HuH-7.5 (cell line): ENCODE measurements at places on chromosomes 1 and 21.

DNA sequence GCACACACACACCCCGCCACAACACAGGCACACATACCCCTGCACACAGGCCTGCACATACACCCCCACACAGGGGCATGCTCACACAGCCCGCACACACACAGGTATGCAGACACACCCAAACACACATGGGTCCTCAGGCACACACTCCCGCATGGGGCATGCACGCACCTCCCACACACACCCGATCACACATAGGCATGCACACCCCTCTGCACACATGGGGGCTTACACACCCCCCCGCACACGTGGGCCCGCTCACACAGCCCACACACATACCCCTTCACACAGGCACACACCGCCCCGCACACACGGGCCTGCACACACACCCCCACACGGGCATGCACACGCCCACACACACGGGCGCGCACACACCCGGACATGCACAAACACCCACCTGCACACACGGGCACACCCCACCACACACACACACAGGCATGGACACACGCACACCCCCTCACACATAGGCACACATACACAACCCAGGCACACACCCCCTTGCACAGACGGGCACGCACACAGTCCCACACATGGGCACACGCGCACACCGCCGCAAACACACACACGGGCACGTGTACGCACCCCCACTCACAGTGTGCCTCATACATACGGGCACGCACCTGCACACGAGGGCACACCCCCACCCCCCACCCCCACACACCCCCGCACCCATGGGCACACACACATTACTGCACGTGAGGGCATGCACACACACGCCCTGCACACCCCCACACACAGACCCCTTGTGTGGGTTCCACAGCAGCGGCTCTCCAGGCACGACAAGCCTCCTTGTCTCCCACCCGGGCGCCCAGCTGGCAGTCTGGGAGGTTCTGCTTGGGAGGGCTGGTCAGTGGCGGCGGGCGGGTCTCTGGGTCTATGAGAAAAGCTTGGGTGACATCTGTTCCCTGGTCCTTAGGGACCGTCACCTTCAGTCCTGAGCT lies 8.3 kb downstream of the ATAD3B start:
- DNase-seq = no peak

- peak; percentile 59 for DNase-seq
Observed at GRCh38 chr21:42218836-42219605, at the start of gene ABCG1. ABCG1 (plus strand) TSS chr21:42219140; CDS start chr21:42219263, 123 bp downstream.

DNA sequence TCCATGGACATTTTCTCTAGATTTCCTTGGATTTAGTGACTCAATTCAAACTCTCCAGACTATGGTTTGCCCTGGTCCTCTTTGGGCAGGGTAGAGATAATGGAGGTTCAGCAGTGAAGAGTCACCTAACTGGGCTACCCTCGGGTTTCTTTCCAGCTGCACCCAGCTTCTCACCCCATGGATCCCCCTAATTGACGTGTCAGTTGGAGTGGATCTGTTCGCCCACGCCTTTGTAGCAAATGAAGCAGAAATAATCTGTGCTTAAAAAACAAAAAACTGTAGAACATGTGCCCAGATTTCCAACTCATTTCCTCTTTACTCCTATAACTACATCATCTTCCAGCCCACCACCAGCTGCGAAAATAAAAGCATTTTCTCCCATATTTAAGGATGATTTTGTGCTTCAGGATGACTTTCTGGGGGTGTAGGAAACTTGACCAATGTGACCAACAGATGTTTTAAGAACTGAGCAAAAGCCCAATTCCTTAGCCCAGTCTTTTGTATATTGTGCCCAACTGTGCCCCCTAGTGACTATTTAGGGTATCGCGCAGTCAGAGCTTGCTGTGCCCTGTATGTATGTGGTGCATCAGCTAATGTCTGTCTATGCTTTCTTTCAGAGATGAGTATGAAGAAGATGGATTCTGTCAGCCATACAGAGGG lies 66.5 kb upstream of the UBE2U start:
- DNase-seq = peak; percentile 16

DNA sequence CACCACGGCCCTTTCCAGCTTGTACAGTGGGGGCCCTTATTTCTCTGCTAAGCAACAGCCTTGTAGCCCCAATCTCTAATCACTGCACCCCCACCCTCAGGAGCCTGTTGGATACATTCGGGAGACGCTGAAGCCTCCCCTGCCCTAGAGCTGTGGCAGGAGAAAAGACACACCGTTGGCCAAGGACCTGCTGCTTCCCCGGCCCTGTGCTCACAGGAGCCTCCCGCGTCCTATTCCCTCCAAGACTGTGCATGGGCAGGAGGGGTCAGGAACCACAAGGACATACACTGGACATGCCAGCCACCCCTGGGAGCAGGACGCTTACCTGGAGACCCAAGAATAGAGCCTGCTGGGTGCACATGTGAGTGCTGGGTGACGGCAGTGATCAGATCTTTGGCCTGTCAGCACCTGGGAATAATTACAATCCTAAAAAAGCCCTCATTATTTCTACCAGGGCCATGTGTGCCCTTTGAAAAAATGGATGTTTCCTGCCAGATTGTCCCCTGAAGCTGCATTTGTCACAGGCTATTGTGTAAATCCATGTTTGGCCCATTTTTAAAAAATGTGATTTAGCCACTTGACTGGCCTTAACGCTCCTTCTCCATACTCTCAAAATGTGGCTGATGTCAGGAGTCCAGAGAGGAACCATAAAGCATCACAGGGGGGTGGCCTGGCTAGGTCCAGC lies 590.6 kb downstream of the MATN1 start:
- no peak for DNase-seq

DNA sequence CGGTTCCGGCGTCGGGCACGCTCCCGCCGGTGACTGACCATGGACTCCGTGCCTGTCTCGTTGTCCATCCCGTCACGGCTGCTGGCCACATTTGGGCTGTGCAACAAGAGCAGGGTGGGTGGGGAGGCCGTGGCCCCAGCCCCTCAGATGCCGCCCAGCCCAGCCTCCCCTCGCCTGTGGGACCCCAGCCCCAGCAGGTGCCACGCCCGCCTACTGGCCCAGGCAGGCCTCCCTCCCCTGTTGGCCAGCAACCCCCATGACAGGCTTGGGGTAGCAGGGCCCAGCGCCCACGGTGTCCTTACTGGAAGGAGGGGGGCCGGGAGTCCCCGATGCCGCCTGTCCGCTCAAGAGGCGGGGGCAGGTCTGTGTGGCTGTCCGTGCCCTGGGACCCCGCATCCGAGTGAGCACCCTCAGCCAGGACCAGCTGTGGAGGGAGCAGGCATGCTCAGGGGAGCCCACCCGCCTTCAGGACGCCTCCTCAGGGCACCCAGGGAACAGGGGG lies 7.1 kb downstream of the DVL1 start:
- DNase-seq = no peak

DNA sequence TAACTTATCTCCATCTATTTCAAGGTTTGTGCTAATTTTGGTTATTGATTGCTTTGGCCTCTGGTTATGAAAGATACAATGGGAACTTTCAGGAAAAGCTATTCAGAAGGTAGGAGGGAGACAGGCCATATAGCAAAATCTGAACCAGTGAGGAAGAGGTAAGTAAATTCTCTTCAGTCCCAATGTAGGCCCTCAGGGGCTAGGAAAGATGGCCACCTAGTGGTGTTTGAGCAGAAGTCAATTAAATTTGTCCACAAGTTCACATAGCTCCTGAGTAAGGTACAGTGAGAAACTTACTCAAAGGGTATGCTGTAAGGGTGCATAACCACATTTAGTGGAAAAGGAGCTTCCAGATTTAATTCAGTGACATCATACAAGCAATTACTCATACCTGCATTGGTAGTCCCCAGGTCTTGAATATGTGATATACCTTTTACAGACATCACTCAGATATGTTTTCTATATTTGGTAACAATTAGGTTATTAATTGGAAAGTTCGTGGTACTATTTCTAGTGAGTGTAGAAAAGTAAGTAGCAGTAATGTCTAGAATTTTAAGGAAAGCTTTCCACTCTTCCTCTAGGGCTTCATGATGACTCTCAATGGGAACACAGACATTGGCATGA lies 21.4 kb upstream of the FMO1 start:
- DNase-seq = peak; percentile 44

DNA sequence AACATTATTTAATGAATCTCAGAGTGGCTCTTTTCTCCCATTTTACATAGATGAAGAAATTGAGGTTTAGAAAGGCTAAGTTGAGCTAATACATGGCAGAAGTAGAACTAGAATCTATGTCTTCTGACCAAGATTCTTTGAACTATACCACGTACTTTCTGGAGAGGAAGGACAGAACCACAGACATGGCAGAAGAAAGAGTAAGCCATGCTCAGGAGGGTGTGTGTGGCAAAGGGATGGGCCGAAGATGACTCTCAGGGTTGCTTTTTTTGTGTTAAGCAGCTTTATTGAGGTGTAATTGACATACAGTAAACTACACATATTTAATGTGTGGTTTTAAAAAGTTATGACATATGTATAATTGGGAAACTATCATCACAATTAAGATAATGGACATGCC lies 69.5 kb downstream of the PEX14 start:
- DNase-seq = no peak

DNA sequence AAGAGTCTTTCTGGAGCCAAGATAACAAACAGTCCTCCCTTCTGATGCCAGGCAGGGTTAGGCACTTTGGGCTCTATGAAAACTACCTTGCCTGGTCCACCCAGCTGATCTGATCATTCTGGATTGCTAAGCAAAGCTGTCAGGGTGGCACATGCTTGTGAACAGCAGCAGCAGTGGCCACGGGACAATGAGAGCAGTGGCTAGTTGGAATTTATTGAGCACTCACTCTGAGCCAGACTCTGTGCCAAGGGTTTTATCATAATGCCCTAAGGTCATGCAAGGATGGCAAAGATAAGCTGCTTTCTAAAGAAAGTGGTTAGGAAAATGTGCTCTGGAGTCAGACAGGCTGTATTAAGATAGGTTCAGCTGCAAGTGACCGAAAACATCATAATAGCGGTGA lies 390.4 kb upstream of the VAMP3 start:
- DNase-seq = no peak

DNA sequence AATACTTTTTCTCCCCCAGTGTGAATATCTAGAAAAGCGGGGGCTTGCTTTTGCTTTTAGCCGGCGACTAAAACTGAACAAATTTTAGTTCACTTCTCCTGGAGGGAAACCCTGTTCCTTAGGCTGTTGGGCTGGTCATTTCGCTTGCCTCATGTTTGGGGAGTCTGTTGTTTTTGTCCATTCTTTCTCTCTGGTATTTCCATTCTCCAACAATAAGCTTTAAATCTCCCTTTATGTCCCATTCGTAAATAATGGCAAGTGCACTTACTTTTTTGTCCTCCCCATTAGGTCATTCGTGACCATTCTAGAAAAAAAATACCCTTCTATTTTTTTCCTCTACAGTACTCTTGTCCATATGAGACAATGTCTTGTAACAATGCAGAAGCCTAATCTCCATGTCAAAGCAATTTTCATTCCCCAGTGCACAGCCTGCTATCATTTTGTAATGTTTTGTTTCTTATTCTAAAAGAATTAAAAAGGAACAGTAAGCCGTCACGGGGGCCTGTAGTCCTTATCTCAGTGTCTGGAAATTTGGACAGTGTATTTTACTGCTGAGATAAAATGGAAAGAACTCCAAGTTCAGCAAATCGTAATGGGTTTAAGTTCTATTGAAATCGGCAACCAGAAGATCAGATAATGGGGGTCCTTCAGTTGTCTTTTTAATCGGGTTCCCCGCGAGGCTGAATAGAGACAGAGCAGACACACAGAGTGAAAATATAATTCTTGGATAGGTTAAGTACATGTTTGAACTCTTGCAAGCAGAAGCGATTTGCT lies 21.8 kb downstream of the PROX1 start:
- no peak for DNase-seq

GRCh38 chr1:217857061-217857460 lies 225.9 kb downstream of the SPATA17 start:
- no peak for DNase-seq

- no peak for DNase-seq
Observed at GRCh38 chr21:33033094-33033951, 7.6 kb downstream of the OLIG2 start.

DNA sequence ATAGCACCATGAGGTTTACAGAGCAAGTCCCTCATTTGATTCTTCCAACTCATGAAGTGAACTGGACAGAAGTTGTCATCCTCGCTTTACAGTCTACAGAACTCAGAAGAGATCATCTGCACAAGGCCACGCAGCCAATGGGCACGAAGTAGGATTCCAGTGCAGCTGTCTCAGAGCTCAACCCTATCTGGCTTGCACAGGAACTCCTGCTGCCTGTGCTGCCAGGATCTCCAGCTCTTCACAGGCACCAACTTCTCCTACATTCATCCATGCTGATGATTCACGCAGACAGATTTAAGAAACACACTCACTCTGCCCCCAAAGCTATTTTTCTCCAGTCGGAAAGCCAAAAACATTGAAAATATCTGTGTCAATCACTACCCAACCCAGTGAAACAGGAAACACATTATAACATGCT lies 157.0 kb downstream of the RERE start:
- no peak for DNase-seq

GRCh38 chr1:17984583-17984982 lies 123.0 kb upstream of the IGSF21 start:
- DNase-seq = peak; percentile 12

- DNase-seq = no peak
Observed at GRCh38 chr1:154714052-154714623, 106.2 kb upstream of the ADAR start.

DNA sequence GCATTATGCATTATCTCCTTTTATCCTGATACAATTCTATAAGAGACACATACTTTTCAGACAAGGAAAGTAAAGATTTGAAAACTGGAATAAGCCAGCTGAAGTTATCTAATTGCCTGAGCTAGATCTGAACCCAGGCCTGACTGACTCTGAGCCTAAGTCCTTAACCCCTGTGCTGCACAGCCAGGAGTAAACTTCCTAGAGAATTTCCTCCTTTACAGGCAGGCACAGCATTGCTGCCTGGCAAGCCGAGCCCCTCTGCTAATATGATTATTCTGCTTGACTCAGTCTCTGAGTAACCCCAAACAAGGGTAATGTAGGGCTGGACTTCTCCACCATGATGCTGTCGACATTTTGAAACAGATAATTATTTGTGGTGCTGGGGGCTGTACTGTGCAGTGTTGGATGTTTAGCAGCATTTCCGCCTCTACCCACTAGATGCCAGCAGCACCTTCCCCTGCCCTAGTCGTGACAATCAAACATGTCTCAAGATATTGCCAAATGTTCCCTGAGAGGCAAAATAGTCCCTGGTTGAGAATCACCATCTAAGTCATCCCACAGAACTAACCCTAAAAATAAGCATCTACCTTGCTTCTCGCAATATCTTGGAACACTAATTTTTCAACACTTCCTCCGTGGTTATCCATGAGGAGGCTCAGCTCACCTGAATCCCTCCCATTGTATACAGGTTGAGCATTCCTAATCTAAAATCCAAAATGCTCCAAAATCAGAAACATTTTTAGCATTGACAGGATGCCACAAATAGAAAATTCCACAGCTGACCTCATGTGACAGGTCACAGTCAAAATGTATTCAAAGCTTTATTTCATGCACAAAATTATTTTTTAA lies 18.5 kb downstream of the CAMK1G start:
- DNase-seq = no peak

- no peak for DNase-seq
Observed at GRCh38 chr21:36065497-36066036, 4.3 kb upstream of the CBR1 start.
